Activated B cell treated with CpG ODN at 0.5 μM for 24 hours (primary cell): ENCODE measurements at places on chromosomes 5 and 9. TPM values are rescaled to one million over a fixed set of nuclear protein-coding genes. Genes with fewer than 3 reads are reported as not detected.

DNA sequence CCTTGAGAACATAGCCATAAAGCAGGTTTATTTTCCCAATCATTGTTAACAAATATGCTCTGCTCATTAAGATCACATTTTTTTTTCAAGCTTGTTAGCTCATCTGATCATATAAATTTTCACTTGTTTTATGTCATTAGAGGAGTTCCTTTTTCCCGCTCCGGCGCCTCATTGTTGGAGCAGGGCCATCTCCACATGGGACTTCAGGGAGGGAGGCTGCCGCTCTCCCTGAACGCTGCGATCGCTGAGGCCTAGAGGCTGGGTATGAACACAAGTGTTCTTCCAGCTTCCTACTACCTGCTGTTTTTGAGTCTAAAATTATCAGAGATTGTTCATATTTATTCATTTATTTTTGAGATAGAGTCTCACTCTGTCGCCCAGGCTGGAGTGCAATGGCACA, 246.9 kb downstream of the MPDZ start:
- H3K36me3 ChIP-seq, result no peaks in the 10 kb centered on the region
- H3K27me3 ChIP-seq, result no peaks in the 10 kb centered on the region
- no peak overlapping the region for H3K27ac ChIP-seq
- no peaks in the 10 kb centered on the region for H3K4me1 ChIP-seq
- no peak overlapping the region for H3K4me3 ChIP-seq

GRCh38 chr5:52392321-52392720, 395.4 kb upstream of the ITGA1 start:
- H3K36me3 ChIP-seq, result no peaks in the 10 kb centered on the region
- H3K4me3 ChIP-seq, result no peak overlapping the region
- no peak overlapping the region for H3K27ac ChIP-seq

DNA sequence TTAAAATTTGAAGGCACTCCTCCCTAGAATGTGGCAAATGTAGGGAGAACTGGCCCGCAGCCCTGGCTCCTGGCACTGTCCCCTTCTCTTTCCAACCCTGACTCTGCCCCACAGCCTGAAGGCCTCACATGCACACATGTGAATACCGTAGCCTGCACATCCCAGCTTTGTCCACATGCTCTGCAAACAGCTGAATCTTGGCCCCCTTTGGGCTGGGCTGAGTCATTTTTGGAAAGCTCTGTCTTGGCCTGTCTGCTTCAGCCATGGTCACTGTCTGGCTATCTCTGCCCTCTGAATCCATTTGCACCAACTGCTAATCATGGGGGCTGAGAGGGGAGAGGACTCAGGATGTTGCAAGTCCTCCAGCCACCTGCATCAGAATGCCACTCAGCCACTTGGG, 22.1 kb upstream of the GALNT10 start:
- H3K4me1 ChIP-seq, result no peaks in the 10 kb centered on the region
- no peak overlapping the region for H3K4me3 ChIP-seq
- no peak overlapping the region for H3K27ac ChIP-seq
- no peak for DNase-seq
- H3K27me3 ChIP-seq, result peaks cover 24% of the 10 kb centered on the region

- no peak overlapping the region for H3K27ac ChIP-seq
- no peak overlapping the region for H3K4me3 ChIP-seq
- H3K27me3 ChIP-seq, result no peaks in the 10 kb centered on the region
These were observed 12.0 kb downstream of the INIP start for GRCh38 chr9:112705768-112706427.

DNA sequence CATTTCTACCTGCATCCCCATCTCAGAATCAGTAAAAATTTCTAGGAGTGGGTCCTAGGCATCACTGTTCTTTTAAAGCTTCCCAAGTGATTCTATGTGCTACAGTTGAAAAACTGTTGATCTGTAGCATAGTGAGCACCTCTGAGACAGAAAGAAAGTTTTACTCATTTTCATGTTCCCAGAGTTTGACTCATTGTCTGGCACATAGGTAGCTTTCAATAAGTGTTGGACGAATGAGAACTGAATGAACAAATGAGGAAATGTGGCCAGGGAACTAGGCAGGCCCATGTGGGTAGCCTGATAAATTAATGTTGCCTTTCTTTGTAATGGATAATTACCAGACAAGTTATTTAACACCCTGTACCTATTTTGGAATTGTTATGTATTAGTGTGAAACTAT, 33.8 kb downstream of the RNF180 start:
- no peaks in the 10 kb centered on the region for H3K36me3 ChIP-seq
- DNase-seq, result no peak
- no peaks in the 10 kb centered on the region for H3K27me3 ChIP-seq
- H3K4me1 ChIP-seq, result no peaks in the 10 kb centered on the region
- H3K27ac ChIP-seq, result no peak overlapping the region
- no peak overlapping the region for H3K4me3 ChIP-seq

DNA sequence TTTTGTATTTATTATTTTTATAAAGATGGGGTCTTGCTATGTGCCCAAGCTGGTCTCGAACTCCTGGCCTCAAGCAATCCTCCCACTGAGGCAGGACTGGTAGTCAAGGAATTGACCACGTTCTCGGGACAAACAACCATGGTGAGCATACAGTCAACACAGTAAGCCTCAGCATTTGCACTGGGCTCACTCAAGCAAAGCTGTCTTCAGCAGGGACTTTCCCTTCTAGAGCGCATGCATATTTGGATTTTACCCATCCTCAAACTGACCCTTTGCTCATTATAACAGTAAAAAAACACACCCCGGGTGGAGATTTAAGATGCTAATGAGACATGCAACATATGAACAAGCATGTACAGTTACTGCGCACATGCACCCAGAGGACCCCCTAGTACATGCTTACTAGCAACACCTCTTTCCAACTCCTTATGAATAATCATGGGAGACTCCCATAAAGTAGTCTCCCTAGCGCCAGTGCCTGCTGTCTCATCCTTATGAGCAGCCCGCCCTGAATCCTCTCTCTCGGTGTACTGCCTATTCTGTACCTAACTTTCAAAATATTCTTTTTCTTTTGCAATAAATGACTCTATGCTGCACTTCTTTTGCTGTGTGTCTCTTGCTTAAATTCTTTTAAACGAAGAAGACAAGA, 41.5 kb downstream of the C5orf22 start:
- no peak overlapping the region for H3K4me3 ChIP-seq
- peaks cover 29% of the 10 kb centered on the region for H3K27me3 ChIP-seq
- no peaks in the 10 kb centered on the region for H3K36me3 ChIP-seq
- no peak overlapping the region for H3K27ac ChIP-seq
- H3K4me1 ChIP-seq, result peaks cover 6% of the 10 kb centered on the region

DNA sequence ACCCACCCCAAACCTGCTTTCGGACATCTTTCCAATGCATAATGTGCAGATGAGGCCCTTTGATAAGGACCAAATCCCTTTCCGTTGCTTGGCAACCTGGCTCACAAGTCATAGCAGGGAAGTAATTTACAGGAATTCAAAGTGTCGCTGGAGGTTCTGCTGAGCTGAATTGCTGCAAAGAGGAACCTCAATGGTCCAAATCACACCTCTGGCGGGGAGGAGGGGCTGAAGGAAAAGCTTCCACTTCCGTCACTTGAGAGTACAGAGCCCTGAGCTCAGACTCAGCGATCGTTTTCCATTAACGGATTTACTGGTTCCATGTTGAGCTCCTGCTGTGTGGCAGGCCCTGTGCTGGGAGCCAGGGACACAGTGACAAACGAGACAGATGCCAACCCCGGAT, 99.3 kb downstream of the KCNIP1 start:
- no peak overlapping the region for H3K27ac ChIP-seq
- H3K36me3 ChIP-seq, result no peaks in the 10 kb centered on the region
- peaks cover 18% of the 10 kb centered on the region for H3K27me3 ChIP-seq
- no peaks in the 10 kb centered on the region for H3K4me1 ChIP-seq
- no peak for DNase-seq

GRCh38 chr9:14822666-14823065, 87.6 kb downstream of the FREM1 start:
- H3K4me3 ChIP-seq, result no peak overlapping the region
- no peak for DNase-seq
- H3K36me3 ChIP-seq, result no peaks in the 10 kb centered on the region

- peaks cover 8% of the 10 kb centered on the region for H3K27me3 ChIP-seq
- DNase-seq, result no peak
- H3K4me3 ChIP-seq, result no peak overlapping the region
These were observed 161.3 kb upstream of the IRX4 start for GRCh38 chr5:2044041-2044440.

DNA sequence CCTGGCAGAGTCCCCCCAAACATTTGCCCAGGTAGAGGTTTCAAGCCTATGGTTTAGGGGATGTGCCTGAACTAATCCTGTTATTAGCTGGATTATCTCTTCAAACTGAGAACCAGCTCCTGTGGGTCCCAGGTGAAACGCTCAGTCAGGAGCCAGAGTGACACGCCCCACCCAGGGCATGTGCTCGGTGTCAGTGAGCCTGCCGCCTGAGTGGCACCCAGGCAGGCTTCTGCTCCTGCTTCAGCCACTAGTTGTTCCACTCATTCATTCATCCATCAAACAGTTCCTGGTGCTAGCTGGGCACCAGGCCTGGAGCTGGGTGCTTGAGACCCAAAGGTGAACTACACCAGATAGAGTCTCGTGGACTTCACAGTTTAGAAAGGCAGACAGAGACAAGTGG, 129.4 kb upstream of the PITX1 start:
- no peak overlapping the region for H3K27ac ChIP-seq
- no peaks in the 10 kb centered on the region for H3K4me1 ChIP-seq
- peaks cover 2% of the 10 kb centered on the region for H3K36me3 ChIP-seq
- DNase-seq, result no peak

DNA sequence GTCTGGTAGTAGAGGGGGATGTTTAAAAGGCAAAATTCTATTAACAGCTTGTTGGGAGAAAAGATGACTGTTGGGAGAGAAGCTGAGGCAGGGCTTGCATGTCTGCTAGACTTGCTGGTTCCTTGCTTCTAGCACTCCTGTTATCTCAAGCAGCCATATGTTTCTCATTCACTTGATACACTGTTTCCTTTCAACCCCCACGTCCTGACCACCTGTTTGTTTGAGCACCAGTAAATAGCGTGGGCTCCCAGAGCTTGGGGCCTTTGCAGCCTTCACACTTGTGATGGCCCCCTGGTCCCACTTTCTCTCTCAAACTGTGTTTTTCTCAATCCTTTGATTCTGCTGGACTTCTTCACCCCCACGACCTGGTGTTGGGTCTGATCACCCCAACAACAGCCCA, 111.7 kb upstream of the TMEM161B start:
- DNase-seq, result no peak
- H3K4me3 ChIP-seq, result no peak overlapping the region
- H3K36me3 ChIP-seq, result no peaks in the 10 kb centered on the region
- H3K27me3 ChIP-seq, result peaks cover 5% of the 10 kb centered on the region
- H3K4me1 ChIP-seq, result no peaks in the 10 kb centered on the region
- no peak overlapping the region for H3K27ac ChIP-seq

DNA sequence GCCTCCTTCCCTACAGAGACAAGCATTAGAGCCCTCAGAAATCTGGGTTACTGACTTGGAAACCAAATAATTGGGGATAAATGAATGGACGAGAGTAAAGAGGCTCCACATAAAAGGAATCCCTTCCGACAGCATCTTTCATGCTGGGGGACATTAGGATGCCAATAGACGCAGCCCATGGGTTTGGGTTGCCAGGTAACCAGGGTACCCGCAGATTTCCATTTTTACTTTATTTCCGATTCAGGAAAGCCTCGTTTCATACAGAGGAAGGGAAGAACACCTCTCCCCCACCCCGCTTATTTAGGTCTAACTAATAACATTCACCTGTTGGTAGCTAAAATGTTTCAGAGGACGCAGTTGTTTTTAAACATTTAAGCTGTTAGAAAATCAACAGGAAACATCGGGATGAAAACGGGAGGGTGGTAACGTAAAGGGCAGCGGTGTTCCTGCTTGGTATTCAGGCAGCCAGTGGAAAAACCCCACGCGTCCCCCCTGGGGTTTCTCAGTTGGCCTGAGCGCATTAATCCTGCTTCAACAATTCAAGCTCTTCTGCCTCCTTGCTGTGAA, 179.5 kb downstream of the YTHDC2 start:
- no peaks in the 10 kb centered on the region for H3K36me3 ChIP-seq
- H3K4me1 ChIP-seq, result no peaks in the 10 kb centered on the region

DNA sequence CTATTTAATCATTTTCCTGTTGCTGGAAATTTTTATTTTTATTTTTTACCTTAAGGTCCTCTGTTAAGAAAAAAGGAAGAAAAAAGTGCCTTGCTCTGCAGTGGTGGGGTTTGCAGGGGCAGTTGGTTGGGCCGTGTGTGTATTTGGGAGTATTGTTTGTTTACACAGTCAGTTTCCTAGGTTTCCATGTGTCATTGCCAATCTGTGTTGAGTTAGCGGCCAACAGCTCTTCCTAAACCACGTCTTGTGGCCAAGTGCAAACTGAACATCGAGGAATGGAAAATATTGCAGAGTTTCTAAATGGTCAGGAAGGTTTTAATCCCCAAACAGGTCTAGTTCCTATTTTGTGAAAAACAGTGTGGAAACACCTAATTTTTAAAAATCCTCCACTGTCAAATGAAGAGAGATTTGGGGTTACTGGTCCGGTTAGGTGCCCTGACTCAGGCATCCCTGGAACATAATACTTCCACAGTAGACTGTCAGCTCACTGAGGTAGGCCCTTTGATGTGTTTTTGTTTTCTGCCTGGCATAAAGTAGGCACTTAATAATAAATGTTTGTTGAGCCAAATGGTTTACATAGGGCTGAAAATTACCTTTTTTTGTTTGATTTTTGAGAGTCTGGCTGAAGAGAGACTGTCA, 37.0 kb downstream of the MAMDC2 start:
- H3K27ac ChIP-seq, result no peak overlapping the region
- peaks cover 12% of the 10 kb centered on the region for H3K27me3 ChIP-seq
- no peaks in the 10 kb centered on the region for H3K36me3 ChIP-seq
- no peak for DNase-seq

Gene AQP3
- 0.95 and 1.6 TPM in 2 replicates for total RNA-seq

Gene F2RL2
- total RNA-seq, result not detected in 2 replicates
